Mesenteric fat pad (tissue), 1 donor: ENCODE measurements at places on chromosomes 6 and 20.

DNA sequence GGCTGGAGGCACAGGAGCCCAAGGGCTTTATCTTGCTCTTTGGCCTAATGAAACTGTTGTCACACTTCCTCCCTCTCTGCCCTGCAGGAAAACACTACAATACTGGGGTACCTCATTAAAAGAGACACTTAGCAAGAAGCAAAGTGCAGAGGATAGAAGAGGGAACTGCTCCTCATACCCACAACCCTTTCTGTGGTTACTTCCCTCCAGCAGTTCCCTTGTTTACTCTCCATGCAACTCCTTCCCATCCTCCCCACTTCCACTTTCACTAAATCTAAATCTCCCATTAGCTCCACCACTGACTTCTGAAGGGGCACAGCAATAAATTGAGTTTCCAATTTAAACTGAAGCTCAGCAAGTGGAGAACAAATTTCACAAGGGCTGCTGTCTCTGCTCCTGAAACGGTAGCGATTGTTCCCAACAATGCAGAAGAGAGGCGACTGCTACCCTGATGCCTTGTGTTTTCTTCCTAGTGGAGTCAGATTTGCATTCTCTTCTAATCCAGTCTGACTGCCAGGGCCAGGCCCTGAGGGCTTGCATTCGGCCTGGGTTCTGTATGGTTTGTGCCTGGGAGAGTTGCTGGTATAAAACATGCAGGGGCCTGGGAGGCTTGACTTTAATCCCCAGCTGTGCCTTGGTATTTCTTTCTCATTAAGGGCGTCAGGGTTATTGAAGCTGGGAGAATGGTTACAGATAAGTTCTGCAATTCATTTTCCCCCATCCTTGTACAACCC lies 454.7 kb downstream of the TFAP2B start:
- no peak for DNase-seq

DNA sequence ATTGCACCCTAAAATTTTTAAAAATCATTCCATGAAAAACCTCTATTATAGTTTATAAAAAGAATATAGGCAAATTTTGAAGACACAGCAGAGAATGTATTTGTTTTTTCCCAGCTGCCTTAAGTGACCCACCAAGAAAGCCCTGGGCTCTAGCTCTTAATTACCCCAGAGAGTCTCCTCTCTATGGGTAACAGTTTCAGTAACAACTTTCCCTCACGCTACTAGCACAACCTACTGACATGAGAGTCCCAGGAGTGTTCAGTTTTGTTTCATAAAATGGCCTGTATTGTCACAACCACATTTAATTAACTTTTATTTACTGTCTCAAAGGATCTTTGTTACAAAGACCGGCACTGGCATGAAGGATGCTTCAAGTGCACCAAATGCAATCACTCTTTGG lies 41.5 kb downstream of the FHL5 start:
- DNase-seq: no peak

- DNase-seq: no peak
Observed at GRCh38 chr20:34037121-34037520, 43.4 kb downstream of the RALY start.

DNA sequence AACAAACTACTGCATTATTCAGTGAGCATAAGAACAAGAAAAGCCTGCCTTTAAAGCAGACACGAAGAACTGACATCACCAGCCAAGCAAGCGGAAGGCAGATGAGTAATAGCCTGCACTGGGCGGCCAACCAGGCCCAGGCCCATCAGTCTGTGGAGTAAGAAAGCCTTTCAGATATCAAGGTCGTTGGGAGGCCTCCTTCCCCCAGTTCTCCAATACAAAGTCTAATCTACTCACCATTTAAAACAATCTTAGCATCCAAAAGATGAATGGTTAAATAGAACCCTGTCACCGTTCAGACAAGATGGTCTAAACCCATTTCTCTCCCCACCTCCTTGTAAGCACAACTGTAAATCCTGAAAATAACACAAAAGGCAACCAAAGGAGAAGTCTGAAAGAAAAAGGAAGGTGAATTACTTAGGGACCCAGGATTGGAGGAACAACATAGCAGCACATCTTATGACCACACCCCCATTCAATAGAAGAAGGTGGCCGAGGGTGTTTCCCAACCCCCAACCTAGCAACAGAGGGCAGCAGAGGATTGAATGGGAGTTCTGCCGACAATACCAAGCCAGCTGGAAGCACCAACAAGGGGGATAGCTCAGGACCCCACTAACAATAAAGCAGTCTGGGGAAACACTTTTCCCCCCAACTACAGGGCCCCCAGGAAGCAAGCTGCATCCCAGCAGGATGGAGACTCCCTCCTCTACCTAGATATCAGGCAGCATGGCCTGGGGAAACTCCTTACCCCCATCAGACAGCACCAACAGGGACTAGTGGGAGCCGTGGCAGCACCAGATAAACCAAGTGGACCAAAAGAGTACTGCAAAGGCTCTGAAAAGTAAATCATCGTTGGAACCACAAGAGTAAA lies 67.9 kb downstream of the ZHX3 start:
- no peak for DNase-seq

- DNase-seq: no peak
Observed at GRCh38 chr6:1581120-1581991, 28.4 kb upstream of the FOXC1 start.

DNA sequence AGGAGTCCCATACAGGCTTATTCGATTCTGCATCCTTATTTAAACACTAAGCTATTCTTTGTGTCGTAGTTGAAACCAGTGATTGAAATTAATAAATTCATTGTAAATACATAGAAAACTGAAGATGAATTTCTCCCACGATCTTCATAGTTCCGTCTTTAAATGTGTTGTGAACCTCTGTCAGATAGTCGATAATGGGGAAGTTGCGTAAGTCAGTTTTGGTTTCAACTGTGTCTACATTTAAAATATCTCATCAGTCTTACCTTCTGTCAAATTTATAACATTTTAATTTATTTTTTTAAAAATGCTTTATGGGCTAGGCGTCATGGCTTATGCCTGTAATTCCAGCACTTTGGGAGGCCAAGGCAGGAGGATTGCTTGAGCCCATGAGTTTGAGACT lies 12.7 kb downstream of the STX11 start:
- no peak for DNase-seq

DNA sequence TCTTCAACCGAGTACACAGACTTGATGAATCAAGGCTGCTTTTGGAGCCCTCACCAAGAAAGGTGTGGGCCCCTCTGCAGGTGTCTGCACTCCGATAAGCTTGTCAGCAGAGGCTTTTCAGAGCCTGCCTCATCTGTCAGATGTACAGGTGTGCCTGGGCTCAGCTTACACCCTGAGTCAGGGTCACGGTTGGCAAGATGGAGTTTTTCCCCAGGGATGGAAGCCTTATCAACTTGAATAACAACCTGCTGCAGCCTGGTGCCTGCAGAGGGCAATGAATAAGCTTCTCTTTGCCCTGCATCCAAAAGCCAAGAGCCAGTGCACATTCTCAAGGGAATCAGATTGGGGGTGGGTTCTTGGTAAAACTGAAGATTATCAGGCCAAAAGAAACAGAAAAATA lies 427.1 kb downstream of the CD83 start:
- DNase-seq: no peak

DNA sequence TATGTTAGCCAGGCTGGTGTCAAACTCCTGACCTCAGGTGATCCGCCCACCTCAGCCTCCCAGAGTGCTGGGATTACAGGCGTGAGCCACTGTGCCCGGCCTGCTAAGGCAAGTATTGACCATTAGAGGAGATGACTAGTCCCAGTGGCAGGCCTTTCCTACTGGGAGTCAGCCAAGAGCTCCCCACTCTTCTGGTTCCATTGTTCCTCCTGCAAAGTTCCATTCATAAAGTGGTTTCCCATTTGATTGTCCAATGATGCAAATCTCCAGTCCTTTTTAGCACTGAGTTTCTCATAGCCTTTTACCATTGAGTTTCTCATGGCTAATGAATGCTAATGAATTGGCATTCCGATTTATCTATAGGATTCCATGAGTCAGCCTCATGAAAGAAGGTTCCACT lies 148.3 kb upstream of the ESR1 start:
- no peak for DNase-seq

GRCh38 chr6:89952686-89953085 lies 58.4 kb downstream of the GJA10 start:
- no peak for DNase-seq

- DNase-seq: no peak
Observed at GRCh38 chr20:63411898-63412631, 50.9 kb upstream of the CHRNA4 start.

DNA sequence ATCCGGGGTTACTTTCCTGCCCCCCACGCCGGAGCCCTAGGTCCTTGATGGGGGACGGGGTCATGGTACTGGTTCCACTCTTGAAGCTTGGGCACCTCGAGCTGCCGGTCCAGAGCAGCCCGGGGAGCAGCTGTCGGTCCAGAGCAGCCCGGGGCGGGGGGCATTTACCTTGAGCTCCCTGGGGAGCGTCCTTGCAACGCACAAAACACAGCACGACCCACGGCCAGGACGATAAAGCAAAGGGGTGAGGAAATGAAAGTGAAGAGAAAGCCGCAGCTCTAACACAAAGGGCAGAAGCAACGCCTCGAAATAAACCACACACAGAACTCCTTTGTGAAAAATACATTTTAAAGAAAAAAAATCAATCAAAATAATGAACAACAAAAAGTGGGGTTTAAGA lies 39.1 kb downstream of the KCNQ2 start:
- DNase-seq: no peak

DNA sequence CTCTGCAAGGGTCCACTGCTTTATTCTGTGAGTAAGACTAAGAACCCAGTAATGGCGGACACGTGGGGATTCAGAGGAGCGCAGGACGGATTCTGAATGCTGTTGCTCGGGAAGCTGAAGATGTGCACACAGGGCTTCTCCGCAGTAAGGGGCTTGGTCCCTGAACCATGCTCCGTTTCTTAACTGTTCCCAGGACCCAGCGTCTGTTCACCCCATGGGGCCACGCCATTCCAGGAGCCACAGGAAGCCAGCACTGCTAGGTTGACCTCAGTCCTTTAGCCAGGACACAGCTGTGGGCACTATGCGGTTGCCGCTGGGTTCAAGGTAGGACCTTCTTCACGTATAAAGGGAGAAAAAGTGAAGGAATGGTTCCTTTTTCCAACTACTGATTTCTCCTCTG lies 59.8 kb downstream of the IRF4 start:
- peak; percentile 28 for DNase-seq

GRCh38 chr6:79536954-79537747 lies at the start of gene LCA5:
Gene LCA5 (minus strand): TSS chr6:79537430. CDS start chr6:79518894, 18,536 bp downstream.
- peak; percentile 94 for DNase-seq

GRCh38 chr20:61295682-61296628 lies 43.9 kb downstream of the CDH4 start:
- DNase-seq: no peak

DNA sequence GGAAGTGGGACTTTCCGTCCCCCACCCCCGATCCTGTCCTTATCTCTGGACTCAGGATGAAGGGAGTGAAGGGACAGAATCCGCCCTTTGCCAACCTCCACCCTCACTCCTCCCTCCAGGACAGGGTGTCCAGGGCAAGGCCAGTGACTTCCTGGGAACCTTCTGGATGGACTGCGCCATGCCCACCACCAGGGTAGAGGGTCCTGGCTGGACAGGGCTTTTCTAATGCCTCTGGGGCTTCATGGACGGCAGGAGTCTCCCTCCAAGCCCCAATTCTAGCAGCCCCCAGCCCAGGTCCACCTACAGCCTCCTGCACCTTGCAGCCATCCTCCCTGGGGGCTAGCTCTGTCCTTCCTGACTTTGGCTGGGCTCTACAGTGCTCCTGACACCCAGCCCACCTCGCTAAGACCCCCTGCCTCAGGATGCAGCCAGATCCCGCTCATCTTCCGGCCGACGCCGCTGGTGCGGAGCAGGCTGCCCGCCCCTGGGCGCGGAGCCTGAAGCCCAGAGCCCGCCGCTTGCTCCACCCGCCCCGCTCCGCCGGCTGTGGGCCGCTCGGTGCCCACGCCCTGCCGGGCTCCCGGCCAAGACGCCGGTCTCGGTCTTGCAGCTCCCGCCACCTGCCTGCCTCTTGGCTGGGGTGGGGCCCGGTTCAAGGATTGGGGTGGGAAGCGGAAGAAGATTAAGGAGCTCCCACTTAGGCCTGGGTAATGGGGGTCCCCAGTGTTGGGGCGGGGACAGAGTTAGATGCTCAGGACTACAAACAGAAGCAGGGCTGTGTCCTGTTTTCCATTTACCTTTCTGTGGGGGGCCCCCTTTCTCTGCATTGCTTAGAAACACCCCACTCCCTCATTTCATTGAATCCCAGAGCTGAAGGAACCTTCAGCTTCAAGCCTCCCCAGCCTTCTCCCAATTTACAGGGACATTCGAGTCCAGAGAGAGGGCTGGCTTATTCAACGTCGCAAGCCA lies 72.8 kb downstream of the MDGA1 start:
- DNase-seq: no peak

GRCh38 chr6:33925210-33925609 lies 121.4 kb upstream of the MLN start:
- DNase-seq: no peak

DNA sequence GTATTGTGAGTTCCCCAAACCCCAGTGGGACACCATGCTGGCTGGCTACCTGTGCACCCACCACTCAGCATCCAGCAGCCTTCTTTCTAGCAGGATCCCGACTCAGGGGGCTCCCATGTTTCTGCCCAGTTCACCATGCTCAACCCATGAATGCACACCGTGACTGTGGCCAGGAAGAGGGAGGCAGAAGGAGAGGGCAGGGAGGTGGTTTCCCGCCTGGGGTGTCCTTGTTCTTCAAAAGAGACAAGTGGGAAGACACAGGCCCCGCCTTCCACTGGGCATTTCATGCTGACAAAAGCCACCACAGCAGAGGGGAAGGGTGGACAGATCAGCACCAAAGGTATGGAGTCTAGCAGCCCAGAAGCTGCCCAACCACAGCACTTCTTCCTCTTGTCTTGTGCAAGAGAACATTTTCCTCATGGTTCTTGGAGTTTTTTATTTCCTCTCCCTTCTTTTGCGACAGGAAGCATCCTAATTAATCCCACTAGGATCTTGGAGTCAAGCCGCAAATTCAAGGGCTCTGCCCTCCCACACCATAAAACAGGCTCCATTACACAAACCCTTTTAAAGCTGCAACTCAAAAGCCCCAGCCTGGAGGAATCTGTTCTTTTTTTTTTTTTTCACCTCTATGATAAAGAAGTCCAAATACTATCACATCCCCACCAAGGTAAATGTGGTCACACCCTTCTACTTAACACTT lies 13.5 kb upstream of the ANKRD60 start:
- DNase-seq: no peak

DNA sequence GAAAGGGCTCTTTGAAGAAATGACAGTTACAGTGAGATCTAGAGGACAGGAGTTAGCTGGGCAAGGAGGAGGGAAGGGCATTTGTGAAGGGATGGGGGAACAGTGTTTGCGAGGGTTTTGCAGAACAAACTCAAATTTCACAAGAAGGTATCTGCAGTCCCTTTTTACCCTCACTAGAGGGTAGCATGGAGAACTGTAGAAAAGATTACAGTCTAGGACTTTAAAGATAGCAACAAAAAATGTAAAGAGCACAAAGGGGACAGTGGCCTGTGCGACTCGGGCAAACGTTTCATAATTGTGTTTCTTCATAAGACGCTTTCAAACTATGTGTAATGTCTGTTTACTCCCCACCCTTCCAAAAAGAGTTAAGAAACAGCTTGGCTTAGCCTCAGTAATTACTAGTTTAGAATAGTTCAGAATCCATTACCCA lies 21.2 kb upstream of the ASXL1 start:
- DNase-seq: no peak
